Right forelimb (tissue), 1 donor: ENCODE measurements at places on chromosomes 6 and 20.
A peak's percentile ranks its signal among the peaks of the same experiment; 100 is the strongest.

DNA sequence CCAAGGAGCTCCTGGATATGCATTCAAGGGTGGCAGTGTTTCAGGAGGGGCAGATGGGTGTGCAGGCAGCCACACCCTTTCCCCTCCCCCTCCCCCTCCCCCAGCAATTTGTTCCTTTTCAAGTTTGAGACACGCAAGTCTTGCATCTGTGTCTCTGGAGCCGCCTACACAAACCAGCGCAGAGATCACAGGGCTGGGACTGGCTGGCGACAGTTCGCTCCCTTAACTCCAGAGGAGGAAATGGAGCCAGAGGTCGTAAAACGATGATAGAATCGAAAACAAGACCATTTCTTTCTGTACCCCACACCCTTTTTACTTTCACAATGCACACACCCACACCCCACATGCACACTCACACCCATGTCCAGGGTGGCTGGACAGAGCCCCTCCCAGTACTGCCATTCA, 163.1 kb downstream of the LY86 start:
- DNase-seq = no peak

DNA sequence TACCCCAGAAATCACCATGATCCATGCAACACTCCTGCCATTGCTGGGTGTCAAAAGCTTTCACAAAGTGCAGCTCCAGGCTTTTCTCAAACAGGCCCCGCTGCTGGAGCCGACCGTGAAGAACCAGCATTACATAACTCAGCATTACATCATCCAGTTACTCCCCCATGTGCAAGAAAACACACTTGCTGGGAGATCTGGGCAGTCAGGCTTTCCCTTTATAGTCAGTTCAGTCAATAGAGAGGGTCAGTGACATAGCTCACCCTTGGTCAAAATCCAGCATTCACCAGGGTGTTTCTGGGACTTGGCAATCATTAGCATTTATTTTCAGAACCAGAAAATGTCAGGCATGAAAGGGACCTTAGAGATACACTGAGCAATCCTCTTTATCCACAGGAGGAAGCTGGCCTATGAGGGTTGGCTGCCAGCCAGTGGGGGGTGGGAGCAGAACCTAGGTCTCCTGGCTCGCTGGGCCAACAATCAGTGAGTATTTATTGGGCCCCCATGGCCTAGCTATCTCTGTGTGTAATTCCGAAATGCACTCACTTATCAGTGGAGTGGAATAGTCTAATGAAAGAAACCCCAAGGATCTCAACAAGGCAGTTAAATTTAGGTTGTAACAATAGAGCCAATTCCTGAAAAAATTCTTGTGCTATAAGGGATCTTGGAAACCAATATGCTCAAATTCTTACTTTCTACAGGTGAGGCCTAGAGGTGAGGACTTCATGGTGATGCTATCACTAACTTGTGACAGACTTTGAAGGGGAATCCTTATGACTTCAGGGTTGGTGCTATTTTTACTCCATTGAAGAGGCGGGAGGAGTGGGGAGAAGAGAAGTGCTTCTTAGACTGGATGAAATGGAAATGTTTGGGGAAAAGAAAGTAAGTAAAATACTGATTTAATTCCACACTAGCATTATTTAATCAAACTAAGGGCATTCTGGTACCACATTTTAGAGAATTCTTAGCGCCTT, 54.6 kb downstream of the LYRM4 start:
- DNase-seq = peak; percentile 60

- DNase-seq = no peak
Measured at GRCh38 chr6:139153855-139154254, 19.0 kb downstream of the HECA start.

- no peak for DNase-seq
Measured at GRCh38 chr6:125509477-125509876, 207.7 kb upstream of the HDDC2 start.

- no peak for DNase-seq
Measured at GRCh38 chr6:147716434-147716833, 207.9 kb downstream of the SAMD5 start.

DNA sequence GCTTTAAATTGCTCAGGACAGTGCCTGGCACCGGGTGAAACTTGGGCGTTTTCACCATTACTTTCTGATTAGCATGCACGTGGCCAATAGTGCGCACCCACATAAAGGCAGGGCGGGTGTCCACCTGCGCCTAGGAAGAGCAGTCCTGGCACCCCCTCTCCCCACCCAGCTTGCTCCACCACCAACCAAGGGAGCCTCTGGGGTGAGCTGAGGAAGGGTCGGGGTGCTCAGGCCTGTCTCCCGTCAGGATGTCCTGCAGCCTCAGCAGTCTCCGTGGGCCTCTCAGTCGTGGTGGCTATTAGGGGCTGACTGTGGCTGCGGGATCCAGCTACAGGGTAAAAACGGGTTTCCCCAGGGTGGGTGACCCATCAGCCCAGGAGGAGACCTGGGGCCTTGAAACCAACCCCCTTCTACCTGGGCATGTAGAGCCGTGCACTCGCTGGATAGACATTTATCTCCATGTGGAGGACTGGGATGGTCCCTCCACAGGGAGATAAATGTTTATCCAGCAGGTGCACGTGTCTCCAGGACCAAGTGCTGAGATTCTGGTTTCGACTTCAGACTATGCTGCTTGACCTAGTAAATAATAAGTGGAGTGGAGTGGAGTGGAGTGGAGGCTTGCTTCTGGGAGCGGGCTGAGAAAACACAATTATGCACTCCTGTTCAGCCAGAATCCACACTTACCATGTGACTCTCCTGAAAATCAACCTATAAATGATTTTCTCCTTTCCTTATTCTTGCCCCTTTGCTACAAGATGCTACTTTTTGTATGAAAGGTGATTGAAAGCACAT, 91.1 kb downstream of the ZDHHC14 start:
- DNase-seq = no peak

DNA sequence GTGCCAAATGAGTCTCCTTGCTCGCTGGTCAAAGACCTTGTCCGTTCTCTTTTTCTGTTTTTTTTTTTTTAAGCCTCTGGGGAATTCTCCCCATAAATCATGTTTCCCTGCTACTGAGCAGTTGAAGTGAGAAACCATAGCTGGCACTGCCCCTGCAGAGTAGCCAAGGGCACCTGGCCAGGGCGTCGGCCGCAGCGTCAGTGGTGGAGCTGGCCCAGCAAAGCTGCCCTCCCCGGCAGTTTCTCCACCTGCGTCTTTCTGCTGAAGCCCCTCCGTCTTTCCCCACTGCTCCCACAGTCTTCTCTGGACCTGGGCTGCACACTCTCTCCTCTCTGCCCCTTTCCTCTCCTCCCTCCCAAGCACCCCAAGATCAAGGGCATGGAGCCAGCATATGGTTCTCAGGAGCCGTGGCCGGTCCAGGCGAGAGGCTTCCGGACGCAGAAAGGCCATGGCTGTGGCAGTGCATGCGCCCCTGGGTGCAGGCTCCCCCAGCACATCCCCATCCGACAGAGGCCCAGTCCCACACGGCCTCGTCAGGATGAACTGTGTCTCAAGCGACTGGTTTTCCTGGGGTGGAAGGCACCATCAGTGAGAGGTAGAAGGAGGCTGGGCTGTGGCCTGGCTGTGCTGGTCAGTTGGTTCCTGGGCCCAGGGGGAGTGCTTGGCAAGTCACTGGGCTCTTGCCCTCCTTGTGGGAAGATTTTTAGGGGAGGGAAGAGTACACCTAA, 218.1 kb downstream of the ERMARD start:
- peak; percentile 31 for DNase-seq
